Colonic mucosa (tissue), 4 donors: ENCODE measurements at places on chromosomes 4 and X. TPM values are rescaled to one million over a fixed set of nuclear protein-coding genes. Genes with fewer than 3 reads are reported as not detected.

DNA sequence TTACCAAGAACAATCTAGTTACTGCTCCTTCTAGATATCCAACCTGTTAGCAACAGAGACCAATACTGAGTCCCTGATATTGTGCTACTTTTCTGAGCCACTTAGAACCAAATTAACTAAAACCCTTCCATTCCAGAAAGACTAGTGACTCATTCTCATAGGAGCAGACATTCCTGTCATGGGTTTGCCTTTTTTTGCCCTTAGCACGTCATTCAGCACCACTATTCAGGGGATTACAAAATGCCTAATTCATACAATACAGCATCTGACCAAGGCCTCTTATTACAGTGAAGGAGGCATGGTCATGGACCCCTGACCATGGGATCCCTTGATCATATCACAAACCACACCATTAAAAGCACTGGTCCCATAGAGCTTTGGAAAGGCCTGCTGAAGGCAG is 123.8 kb upstream of the CXCL13 start:
- DNase-seq, result no peak

DNA sequence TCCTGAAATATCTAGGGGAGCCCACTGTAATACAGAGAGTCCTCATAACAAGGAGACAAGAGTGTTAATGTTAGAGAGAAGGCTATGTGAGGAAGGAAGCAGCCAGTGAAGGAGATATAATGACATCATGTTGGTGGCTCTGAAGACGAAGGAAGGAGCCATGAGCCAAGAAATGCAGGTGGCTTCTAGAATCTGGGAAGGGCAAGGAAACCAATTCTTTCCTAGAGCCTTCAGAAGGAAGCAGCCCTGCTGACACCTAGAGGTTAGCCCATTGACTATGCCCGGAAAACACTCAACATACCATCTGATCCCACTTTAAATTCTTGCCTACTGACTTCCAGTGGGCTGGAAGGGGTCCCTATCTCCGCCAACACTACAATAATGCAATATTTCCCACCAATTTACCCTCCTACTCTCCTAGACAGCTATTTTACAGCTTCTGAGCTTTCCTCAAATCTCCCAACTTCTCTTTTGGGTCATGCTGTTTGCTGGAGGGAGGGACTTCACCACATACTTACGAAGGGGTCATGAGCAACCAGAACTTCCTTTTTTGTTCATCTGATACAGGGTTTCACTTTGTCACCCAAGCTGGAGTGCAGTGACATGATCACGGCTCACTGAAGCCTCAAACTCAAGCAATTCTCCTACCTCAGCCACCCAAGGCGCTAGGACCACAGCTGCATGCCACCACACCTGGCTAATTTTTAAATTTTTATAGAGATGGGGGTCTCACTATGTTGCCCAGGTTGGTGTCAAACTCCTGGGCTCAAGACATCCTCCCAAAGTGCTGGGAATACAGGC is 25.2 kb upstream of the G3BP2 start:
- DNase-seq, result no peak

Gene AMTN
- total RNA-seq, result not detected

Gene CPLX1
- 16.5 TPM for total RNA-seq

Gene GAGE12H
- total RNA-seq, result not detected

Gene HSFX1
- 0.74 TPM for total RNA-seq
